ENCODE measurements at places on chromosomes 5 and 9.

- DNase-seq = no peak
Measured at GRCh38 chr5:169037466-169037865, 263.5 kb downstream of the SLIT3 start.

DNA sequence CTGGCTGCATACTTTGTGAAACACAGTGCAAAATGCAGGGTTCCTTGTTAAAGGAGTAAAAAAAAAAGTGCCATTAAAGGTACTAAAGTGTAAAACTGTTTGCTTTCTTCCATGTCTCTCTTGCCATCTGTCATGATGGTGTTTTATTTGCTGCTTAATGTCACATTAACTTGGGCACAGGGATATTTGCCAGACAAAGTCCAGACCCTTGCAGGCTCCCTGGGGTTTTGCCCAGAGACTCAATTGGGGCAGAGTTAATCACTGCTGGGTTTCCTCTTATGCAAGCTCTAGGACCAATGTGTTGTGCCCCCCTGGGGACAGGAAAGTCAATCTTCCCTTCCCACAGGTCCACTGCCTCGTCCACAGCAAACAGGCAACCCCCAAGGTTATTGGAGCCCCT is 274.3 kb upstream of the SGCD start:
- no peak for DNase-seq

- no peak for DNase-seq
Measured at GRCh38 chr9:124758691-124759090, 12.4 kb downstream of the NR6A1 start.

DNA sequence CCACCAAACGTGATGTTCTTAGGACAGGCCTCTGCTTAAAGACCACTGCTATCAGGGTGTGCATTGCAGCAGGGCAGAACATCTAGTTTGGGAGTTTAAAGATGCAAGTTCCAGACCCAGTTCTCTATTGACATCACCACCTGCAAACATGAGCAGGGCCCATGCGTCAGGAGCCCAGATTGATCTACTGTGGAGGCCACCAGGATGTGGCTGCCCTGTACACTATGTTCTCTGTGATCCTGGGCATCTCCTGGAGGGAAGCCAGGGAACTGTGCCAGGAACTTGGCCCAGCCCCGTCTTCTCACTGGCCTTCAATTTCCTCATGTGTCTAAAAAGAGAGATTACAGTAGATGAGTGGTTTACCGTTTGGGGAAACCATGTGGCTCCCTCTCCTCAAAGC is 87.1 kb downstream of the PDE6A start:
- peak; percentile 28 for DNase-seq

DNA sequence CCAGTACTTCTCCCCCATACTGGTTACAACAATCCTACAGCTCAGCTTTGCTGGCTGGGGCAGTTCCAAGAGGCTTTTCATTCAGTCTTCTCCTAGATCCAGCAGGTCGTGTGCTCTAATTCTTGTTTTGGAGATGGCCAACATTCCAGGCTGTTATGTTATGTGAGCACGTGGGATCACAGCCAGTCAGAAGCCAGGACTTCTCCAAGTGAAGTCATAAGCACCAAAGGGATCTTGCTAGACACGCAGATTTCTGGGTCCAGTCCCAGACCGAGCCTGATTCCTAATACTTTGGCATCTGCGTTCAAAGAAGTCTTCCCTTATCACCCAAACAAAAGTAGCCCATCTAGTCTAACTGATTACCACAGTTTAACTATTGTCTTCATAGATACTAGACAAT is 1.4 kb upstream of the LARP1 start:
- peak; percentile 10 for DNase-seq

DNA sequence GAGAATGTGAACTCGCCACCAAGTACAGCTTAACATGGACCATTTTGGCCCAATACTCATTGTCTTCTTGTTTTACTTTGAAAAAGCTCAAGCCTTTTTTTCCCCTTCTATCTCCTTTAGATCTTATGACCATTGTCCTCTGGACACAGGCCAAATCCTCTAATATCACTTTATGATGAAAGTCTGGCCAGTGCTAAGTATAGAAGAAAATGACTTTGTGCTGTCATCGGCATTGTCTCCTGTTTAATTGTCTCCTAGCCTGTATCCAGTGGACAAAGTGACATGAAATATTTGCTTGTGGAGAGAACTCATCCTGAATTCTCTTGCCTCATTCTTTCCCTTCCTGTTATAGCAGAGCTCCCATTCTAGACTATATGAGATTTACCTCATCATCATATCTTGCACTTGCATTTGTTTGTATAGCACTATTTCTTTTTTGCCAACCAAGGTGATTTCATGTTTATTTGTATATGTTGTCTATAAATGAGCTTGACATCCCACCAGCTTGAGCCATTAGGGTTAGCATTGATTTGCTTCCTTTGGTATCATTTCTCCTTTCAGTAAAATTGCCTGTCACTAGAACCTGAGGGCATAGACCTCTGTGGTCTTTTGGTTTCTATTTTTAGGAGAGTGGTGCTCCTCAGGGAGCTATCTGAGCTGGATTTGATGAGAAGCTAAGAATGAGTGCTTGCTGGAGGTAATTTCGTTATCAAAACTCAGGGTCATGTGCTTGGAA is 18.8 kb upstream of the TNFAIP8 start:
- no peak for DNase-seq

GRCh38 chr5:164688437-164688836 is 1183.0 kb downstream of the MAT2B start:
- no peak for DNase-seq

DNA sequence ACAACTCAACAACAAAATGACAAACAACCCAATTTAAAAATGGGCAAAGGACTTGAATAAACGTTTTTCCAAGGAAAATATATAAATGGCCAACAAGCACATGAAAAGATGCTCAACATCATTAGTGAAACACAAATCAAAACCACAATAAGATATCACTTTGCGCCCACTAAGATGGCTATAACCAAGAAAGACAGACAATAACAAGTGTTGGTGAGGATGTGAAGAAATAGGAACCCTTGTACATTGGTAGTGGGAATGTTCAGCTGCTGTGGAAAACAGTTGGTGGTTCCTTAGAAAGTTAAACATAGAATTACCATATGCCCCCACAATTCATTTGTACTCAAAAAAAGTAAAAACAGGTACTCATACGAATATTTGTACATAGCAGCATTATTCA is 39.2 kb upstream of the WDR41 start:
- DNase-seq = no peak

DNA sequence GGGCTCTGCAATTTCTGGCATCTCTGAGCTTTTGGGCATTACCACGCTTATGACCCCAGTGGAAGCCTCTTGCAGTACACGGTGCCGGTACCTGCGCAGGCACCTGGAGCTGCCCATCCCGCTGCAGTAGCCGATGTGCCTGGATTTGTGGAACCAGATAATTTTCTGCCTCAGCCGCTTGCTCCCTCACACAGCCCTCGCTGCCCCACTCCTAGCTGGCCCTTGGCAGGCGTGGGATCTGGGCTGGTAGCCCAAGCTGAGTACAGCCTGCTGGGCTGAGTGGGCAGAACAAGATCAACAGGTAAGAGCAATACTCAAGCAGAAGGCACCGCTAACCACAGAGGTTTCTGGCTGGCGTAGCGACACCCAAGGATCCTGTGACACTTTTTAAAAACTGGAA is 1808.8 kb upstream of the ACO1 start:
- no peak for DNase-seq

All from midbrain (tissue), 1 donor.